ENCODE measurements at places on chromosomes 13 and 19. TPM values are rescaled to one million over a fixed set of nuclear protein-coding genes. Genes with fewer than 3 reads are reported as not detected.

Gene FUZ
- 12.2 TPM for total RNA-seq

Gene ZNF283
- total RNA-seq: 4.7 TPM

Gene TJP3
- not detected for total RNA-seq

Gene PROZ
- total RNA-seq: not detected

Gene DLL3
- 2.2 TPM for total RNA-seq

Gene CEACAM20
- not detected for total RNA-seq

Gene SYNGR4
- not detected for total RNA-seq

Gene KIR3DL2
- not detected for total RNA-seq

Gene VSTM1
- total RNA-seq: not detected

Gene DACT3
- total RNA-seq: 7.8 TPM

Gene ZNF888
- 1.9 TPM for total RNA-seq

Gene ZNF793
- 1.6 TPM for total RNA-seq

Gene LRRC63
- not detected for total RNA-seq

Gene IGFLR1
- total RNA-seq: 2.9 TPM

Gene IGSF23
- not detected for total RNA-seq

Gene NR1H2
- 95.9 TPM for total RNA-seq

Gene PRODH2
- not detected for total RNA-seq

Gene VSTM2B
- total RNA-seq: not detected

Gene DIRAS1
- total RNA-seq: 0.90 TPM

Gene RASGRP4
- total RNA-seq: not detected

Gene ZNF90
- 0.16 TPM for total RNA-seq

Gene SIAH3
- total RNA-seq: not detected

Gene ZNF44
- total RNA-seq: 4.7 TPM

Gene MEIOSIN
- total RNA-seq: not detected

Gene NEK5
- not detected for total RNA-seq

Gene DNAJC15
- total RNA-seq: 19.3 TPM

Gene METTL21C
- not detected for total RNA-seq

Gene LILRA1
- not detected for total RNA-seq

All from cardiac atrium fibroblast (primary cell).